ENCODE measurements at places on chromosomes 1 and 21.
A peak's percentile ranks its signal among the peaks of the same experiment; 100 is the strongest.

DNA sequence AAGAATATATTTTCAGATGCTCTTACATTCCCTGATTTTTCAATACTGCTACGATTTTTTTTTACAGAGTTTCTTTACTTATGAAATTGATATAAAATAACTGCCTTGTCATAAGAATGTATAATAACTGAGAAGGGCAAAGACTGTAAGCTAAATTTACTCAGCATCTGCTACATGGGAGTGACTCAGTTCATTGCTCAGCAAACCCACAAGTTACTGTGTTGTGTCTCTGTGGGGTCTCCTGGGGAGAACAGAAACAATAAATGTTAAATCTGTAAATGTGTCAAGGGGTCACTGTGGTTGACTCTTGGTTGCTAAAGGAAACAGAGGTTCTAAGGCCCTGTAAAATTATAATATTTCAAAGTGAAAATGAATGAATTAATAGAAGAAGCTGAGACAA is 210.3 kb upstream of the CACYBP start:
- DNase-seq, result no peak

DNA sequence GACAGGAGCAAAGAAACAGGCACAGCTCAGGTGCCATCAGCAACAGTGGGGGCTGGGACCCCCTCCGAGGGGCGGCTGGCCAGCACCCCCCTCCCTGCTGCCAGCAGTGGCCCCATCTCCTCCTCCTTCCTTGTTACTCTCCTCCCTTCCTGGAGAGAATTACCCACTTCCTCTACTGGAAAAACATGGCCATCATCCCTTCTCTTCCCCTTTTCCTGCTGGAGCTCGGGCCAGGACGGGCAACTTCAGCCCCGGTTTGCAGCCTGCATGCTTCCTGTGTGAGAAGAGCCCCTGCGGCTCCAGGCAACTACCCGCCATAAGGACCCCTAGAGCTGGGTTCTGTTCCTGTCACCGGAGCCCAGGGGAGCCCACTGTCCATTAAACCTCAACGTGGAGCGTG is 17.6 kb downstream of the MEGF6 start:
- no peak for DNase-seq

GRCh38 chr1:84510668-84511067 is 4.3 kb upstream of the GNG5 start:
- DNase-seq, result no peak

GRCh38 chr1:47713975-47714767 is 276.3 kb downstream of the FOXD2 start:
- DNase-seq, result no peak

DNA sequence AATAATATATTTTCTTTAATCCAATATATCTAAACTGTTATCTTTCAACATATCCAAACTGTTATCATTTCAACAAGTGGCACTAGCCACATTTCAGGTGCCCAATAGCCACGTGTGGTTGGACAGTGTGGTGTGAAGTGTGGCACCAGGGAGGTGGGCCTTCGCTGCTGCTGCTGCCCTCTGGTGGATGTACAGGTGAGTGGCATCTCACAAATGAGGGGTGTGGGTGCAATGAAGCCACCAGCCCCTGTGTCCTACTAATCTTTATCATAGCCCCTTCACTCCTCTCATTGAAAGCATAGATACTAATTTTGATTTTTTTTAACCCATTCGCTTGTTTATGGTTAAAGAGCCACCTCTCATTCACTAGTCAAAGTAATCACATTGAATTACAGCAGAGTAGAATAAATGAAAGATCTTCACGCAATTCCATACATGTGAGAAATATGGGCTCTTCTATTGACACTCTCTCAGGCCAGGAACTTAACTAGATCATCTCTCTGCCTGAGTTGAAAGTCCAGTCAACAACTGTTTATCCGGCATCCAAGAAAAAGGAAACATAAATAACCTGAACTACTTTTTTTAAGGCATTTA is 499.2 kb downstream of the OMA1 start:
- DNase-seq, result no peak

GRCh38 chr1:17690906-17691634 is 64.1 kb upstream of the ACTL8 start:
- DNase-seq, result no peak

DNA sequence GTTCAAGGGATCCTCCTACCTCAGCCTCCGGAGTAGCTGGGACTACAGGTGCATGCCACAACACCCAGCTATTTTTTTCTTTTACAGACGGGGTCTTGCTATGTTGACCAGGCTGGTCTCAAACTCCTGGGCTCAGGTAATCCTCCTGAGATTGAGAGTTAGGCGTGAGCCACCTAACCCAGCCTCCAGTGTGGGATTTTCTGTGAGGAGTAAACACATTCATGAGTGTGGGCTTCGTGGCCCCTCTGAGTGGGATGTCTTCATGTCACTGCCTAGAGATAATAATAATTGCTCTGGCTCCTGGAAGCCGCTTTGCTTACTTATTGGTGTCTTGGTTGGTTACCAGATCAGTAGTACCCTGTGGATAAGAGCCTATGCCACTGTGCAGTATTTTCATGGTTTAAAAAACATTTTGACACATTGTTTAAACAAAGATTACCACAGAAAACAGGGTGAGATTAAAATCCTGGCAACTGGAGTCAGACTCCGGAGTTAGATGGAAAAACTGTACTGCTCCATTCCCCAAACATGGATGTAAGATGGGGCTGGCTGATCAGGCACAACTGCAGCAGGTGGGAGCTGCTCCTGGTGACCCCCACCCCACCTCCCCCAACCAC is 159.1 kb upstream of the RAB4A start:
- DNase-seq, result no peak

DNA sequence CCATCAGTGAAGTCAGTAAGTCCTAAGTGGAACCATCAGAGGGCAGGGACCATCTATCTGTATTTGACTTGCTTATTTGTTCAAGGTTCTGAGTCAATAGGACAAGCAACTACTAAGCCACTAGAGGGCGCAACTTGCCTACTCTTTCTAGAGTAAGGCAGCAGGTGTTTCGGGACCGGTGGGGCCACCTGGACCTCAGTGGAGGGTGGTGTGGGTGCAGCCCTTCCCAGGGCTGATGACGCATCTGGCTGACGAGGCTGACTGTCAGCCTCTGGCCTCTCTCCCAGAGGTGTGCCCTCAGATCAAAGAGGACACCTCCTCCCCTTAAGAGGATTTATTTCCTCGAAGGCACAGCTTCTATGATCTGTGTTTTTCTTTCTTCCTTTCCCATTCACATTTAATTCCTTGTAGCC is 6.6 kb downstream of the CBR3 start:
- peak; percentile 31 for DNase-seq

DNA sequence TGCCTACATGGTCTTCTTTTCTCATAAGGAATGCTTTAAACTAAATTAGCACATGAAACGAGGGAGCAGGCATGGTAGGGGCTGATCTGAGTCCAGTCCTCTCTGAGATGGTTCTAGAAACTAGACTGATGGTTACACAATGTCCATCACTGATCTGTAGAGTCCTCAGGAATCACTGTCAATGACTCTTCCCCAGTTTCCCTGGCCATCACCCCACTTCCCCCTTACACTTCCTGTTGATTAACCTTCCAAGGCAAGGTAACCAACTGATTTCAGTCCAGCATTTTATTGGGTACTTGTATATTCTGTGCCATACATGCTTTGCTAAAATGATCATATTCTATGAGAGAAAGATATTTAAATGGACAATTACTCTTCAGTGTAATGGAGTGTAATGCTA is 100.6 kb upstream of the ARTN start:
- no peak for DNase-seq

DNA sequence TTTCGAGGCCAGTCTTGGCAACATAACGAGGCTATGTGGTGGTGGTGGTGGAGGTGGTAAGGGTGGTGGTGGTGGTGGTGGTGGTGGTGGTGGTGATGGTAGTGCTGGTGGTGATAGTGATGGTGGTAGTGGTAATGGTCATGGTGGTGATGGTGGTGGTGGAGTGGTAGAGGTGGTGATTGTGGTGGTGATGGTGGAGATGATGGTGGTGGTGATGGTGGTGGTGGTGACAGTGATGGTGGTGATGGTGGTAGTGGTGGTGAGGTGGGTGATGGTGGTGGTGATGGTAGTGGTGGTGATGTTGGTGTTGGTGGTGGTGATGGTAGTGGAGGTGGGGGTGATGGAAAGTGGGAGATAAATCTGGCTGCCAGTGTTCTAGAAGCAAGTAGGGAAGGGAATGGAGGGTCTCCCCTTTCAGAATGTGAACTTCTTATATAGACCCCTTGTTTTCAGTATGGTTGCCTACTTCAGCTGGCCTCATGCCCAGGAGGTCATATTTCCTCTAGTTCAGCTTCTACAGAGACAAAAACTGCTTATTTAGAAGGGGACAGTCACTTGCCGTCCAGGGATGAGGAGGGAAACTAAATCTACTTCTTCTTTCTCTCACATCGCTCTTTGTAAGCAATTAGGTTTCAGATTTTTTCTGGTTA is 27.5 kb downstream of the SH3BGR start:
- no peak for DNase-seq

GRCh38 chr21:40845441-40845995 is 1.4 kb downstream of the DSCAM start:
- DNase-seq, result no peak

- no peak for DNase-seq
These were observed 6.0 kb downstream of the PIK3CD start for GRCh38 chr1:9657521-9658032.

DNA sequence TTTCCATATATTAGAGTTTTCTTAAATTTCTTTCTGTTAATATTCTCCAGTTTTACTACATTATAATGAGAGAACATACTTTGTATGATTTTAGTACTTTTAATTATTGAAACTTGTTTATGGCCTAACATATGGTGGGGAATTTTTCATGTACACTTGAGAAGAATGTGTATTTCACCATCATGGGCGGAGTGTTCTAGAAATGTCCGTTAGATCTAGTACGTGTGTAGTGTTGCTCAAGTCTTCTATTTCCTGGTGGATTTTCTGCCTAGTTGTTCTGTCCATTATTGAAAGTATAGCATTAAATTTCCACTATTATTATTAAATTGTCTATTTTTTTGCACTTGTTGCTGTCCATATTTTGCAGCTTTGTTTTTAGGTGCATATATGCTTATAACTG is 64.0 kb upstream of the RGS21 start:
- no peak for DNase-seq

DNA sequence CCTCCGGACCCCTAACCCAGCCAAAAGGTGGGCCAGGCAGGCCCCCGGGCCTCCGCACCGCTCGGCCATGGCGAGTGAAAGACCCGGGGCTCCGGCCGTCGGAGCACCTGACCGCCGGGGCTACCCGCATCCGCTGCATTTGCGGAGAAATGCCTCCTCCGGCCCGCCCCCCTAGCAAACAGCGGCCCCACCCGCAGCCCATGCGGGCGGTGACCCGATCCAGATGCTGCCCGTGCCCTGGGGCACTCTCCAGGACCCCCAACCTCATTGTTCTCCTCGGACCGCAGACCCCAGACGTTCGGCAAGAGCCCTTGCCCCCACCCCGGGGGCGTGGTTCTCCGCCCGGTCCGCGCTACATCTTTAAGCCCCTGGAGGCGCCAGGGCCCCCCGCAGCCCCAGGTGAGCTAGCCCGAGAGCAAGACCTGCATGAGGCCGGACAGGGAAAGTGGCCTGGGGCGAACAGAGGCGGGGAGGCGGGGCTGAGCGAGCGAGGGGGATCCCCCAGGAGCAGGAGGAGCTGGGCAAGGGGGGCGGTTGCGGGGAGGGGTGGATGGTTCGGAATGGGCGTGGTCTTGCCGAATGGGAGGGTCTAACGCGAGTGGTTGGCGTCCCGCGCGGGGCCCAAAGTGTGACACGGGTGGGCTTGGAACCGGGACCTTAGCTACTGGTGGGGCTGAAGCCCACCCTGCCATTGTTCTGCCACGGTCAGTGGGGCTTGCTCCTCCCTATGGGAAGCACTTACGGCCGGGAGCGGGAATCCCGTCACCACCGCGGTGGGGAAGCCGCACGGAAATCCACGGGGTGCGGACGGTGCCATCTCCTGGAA is 6.3 kb upstream of the CRYBG2 start:
- DNase-seq, result no peak

- DNase-seq, result no peak
These were observed 2.7 kb downstream of the SH2D2A start for GRCh38 chr1:156813750-156814570.

DNA sequence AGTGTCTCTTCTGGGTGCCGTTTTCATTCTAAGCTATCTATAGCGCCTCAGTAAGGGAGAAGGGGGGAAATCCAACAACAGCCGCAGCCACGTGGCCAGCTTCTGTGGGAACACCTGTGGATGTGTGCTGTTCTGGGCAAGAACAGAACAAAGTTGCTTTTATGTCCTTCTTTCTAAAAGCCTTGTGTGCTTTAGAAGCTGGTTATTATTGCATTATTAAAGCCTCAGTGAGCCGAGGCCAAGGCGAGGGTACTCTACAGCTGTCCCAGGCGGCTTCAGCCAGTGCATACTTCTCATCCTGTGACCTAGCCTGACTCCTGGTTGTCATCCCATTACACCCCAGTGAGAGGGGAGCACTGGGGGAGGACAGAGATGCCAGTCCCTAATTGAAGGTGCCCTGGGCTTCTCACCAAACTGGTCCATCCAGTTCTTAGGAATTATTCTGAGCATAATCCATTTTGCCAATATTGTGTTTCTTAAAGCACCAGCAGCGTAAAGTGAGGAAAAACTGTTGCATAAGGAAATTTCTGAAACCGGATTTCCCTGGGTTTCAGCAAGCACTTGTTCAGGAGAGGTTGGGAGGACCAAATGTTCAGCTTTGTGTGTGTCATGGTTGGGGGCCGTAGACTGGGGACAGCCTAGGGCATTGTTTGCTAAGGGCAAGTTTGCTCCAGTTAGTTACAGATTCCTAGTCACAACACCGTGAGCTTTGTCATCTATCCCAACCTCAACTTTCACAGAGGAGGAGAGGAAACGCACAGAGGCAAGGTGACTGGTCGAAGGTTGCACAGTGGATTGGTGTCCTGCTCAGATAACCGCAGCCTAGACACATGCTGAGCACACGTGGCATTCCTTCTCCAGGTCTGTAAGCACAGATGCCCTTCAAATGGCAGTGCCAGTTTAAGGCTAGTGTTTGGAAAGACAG is 61.0 kb upstream of the ATP1A1 start:
- DNase-seq, result peak; percentile 24

DNA sequence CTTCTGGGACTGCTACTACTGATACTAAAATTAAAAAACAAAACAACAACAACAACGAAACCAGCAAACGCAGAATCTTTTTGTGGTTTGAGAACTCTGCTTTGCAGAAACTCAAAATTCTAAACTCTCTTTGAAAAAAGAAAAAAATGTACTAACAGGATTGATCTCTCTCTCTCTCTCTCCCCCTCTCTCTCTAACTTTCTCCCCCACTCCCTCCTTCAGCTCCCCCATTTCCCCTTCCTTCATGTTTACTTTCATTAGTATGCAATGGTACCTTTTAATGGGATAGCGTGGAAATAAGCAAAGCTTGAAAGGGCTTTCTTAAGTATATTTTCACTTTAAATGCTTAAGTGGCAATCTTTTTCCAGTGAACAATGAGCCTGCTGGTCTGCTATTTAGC is 562.6 kb upstream of the ADGRL2 start:
- no peak for DNase-seq

GRCh38 chr1:240747907-240748306 is 136.0 kb upstream of the GREM2 start:
- no peak for DNase-seq

Data from DMS 273 treated with DMSO at 0.1 percent for 48 hours (cell line).